ENCODE measurements at places on chromosomes 7 and 10.

GRCh38 chr7:85471740-85472139, 284.9 kb upstream of the SEMA3D start:
- no peak for DNase-seq

- no peak for DNase-seq
Measured at GRCh38 chr10:25064401-25064800, 48.0 kb downstream of the THNSL1 start.

GRCh38 chr10:6592080-6592479, 12.0 kb upstream of the PRKCQ start:
- DNase-seq, result no peak

DNA sequence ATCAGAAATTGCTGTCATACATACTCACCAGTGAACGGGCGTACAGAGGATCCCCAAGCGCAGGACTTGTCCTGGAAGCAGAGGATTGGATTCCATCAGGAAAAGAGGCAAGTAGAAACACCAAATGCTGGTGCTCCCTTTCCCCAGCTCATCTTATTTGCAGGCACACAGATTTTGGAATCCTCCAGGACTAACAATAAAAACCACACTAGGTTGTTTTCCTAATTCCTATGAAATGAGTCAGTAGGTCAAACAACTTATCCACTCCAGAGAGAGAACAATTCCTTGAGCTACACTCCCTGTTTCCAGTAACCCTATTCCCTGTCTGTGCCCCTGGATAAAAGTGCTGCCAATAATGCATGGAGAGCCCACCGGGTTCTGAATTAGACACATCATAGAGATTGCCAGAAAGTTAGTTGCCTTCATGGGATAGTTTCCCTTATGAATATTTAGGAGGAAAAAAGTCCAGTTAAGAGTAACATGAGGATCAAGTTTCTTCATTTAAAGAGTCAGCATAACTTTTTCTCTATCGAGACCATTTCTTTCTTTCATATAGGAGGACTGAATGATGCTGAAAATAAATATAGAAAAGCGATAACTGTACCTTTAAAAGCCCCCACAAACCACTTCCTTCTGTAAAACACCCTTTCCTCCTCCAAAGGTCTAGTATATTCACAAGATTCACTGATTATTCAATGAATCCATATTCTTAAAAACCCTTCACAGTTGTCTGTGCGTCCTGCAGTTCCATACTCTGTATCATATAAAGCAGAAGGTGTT, 178.3 kb upstream of the KLF14 start:
- no peak for DNase-seq

- no peak for DNase-seq
Measured at GRCh38 chr7:72413886-72414285, 1.7 kb upstream of the CALN1 start.

DNA sequence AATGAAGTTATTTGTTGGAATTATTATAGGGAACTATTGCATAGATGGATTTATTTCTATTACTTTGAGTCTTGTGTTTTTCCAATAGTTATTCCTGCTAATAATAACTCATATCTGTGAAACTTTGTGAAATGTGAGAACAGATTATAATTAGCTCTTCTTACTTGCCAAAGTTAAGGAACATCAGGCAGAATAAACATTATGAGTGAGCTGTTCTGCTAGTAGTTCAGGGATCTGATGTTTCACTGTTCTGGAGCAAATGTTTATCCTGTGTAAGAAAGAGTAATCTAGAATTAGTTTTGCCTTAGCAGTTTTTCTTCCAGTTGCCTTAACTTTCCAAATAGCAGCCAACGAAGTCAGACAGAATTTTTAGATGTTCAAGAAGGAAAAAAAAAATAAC, 245.2 kb upstream of the PLXDC2 start:
- DNase-seq, result no peak

DNA sequence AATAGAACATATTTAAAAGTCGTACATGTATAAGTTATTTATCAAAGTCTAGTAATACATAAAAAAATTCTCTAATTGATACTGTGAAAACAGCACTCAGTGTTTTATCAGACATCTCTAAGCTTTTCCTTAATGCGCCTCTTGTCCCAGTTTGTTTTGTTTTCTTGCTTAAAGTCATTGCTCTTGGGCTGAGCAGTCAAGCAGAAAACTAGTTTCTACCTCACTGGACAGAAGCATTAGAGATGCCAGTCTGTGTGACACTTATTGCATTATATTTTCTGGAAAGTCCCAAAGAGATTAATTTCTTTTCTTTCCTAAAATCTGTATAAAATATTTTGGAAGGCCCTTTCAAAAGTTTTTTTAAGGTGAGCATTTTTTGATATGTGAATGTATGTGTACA, 236.2 kb downstream of the PCLO start:
- DNase-seq, result no peak
